ENCODE measurements at places on chromosomes 13 and 19.

DNA sequence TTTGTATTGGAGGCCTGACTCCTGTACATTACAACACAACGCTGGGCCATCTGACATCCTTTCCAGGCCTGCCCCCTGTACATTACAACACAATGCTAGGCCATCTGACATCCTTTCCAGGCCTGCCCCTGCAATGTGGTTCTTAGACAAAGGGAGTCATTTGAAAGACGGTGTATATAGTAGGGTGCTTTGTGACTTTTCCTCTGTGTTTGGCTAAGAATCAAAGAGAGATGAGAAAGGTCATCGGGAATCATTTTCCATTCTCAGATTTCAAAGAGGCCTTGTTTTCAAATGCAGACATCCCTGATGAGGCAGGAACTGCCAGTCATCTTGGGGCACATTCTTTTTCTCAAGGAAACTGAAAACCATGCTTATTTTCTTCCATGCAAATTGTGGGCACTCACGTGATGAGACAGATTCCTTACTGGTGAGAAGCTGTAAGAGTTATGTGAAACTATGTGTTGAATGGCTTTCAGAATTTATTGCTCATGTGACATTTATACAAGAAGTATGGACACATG is 551.6 kb downstream of the MYO16 start:
- DNase-seq, result no peak
- H3K27me3 ChIP-seq, result no peaks in the 10 kb centered on the region
- H3K4me1 ChIP-seq, result no peaks in the 10 kb centered on the region
- no peak overlapping the region for H3K27ac ChIP-seq
- no peak overlapping the region for H3K4me3 ChIP-seq

- no peak overlapping the region for H3K27ac ChIP-seq
- no peak for DNase-seq
- H3K4me3 ChIP-seq, result peak overlapping the region; percentile 49
- no peaks in the 10 kb centered on the region for H3K27me3 ChIP-seq
Observed at GRCh38 chr19:38543807-38544568, 73.8 kb downstream of the MAP4K1 start.

DNA sequence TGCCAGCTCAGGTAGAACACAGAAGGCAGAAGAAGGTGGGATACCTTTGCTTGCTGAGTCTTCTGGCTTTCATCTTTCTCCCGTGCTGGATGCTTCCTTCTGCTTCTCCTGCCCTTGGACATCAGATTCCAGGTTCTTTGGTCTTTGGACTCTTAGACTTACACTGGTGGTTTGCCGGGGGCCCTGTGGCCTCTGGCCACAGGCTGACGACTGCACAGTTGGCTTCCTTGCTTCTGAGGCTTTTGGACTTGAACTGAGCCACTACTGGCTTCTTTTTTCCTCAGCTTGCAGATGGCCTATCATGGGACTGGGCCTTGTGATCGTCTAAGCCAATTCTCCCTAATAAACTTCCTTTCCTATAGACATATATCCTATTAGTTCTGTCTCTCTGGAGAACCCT is 19.8 kb upstream of the ZNF331 start:
- H3K36me3 ChIP-seq, result no peaks in the 10 kb centered on the region
- H3K27ac ChIP-seq, result no peak overlapping the region
- H3K27me3 ChIP-seq, result no peaks in the 10 kb centered on the region
- no peak overlapping the region for H3K4me3 ChIP-seq
- H3K4me1 ChIP-seq, result peaks cover 18% of the 10 kb centered on the region

GRCh38 chr19:4744451-4745174 is 21.0 kb upstream of the DPP9 start:
- H3K4me1 ChIP-seq, result no peaks in the 10 kb centered on the region
- H3K27me3 ChIP-seq, result no peaks in the 10 kb centered on the region
- no peak overlapping the region for H3K4me3 ChIP-seq
- no peaks in the 10 kb centered on the region for H3K36me3 ChIP-seq

DNA sequence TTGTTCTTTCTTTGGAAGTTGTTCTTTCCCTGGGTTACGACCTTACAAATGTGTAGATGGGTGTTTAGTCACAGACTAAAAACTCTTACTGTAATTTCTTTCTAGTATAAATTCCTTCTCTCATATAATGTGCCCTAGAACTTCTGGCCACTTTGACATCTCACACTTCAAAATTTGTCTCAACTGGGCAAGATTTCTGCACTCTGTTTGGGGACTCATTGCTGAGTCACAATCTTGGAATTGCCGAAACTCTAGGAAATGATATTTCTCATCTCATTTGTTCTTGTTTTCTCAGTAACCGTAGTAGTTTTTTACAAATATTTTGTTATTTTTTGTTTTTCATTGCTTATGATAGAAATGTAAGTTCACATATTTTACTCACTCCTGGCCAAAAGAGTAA is 2523.2 kb upstream of the PCDH20 start:
- no peaks in the 10 kb centered on the region for H3K36me3 ChIP-seq
- no peak overlapping the region for H3K27ac ChIP-seq
- DNase-seq, result no peak

- DNase-seq, result no peak
- H3K4me1 ChIP-seq, result peaks cover 15% of the 10 kb centered on the region
- no peak overlapping the region for H3K4me3 ChIP-seq
Observed at GRCh38 chr19:2604747-2605329, 97.7 kb downstream of the GNG7 start.

- no peak overlapping the region for H3K27ac ChIP-seq
- no peaks in the 10 kb centered on the region for H3K4me1 ChIP-seq
- no peaks in the 10 kb centered on the region for H3K27me3 ChIP-seq
- no peak for DNase-seq
- H3K4me3 ChIP-seq, result no peak overlapping the region
- H3K36me3 ChIP-seq, result no peaks in the 10 kb centered on the region
Observed at GRCh38 chr13:91704398-91704797, 306.0 kb downstream of the GPC5 start.

DNA sequence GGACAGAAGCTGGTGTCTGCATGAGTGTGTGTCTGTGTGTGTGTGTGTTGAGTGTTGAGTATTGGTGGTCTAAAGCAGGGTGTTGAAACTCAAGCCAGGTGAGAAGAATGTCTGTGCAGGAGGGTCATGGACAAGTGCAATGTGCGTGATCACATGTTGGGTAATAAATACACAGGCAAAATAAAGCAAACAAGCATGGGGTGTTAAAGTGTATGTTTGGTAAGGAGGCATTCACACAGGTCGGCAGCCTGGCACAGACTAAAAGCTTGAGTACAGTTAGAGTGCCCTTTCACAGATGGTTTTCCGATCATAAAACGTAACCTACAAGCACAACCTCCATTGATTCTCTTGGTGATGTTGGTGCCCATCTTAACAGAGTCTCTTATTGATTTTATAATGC is 476.9 kb upstream of the KLHL1 start:
- H3K4me1 ChIP-seq, result no peaks in the 10 kb centered on the region
- no peak overlapping the region for H3K27ac ChIP-seq
- DNase-seq, result no peak
- no peaks in the 10 kb centered on the region for H3K27me3 ChIP-seq

DNA sequence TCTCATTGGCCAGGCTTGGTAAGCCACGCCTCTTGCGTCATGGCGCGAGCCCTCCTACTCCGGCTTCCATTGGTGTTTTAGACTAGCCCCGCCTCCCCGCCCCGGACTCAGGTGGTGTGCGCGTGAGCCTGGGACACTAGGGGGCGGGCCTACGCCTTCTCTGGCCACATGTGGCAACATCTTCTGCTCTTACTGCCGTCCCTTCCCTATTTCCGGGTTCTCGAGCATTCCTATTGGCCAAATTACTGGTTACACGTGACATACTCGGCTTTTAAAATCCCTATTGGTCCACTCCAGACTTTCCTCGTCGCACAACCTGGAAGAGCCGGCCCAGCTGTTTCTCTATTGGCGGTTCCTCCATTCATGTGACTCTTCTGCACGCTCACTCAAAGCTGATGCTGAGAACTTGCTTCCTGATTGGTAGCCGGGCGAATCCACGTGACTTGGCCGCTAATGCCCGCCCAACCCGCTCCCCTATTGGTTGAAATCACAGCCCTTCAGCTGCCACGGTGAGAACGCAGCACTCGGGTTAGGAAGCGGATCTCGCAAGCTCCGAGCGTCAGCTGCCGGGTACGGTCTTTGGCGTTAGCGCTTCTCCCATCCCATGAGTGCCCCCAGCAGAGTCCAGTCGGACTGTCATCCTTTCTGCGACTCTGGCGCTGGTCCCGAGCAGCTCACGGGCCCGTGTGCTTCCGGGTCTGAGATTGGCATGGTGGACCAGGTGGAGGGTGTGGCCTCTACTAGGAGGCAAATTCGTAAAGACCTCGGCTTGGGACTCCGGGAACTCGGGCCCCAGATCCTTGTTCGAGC is at the start of gene BLOC1S3:
TSS of gene BLOC1S3 (plus strand) at position 523 of the 810 bp plus-strand sequence. CDS start 513 bp downstream, outside the sequence.
- peak within 1 kb of the TSS; percentile 88 for H3K4me3 ChIP-seq
- H3K36me3 ChIP-seq, result peaks cover 4% of the 10 kb centered on the region
- peak within 1 kb of the TSS; percentile 94 for H3K27ac ChIP-seq

DNA sequence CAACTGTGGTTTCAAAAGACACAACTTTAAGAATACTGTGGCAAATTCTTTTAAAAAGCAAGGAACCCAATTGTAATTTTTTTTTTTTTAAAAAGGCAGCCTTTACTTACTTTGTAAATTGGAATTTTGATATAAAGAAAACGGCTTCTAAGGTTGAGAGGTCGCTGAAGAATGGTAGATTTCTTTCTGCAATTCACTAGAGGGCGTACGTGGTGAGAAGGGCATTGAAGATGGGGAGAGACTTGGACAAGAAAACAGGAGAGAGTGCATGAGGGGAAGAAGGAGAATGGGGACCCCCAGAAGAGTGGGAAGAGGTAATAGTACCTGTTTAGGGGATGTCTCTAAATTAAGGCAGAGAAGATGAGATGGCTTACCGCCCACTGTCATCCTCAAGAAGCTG is 33.5 kb upstream of the PABPC3 start:
- no peak overlapping the region for H3K27ac ChIP-seq
- no peak for DNase-seq
- no peak overlapping the region for H3K4me3 ChIP-seq
- peaks cover 2% of the 10 kb centered on the region for H3K27me3 ChIP-seq

- H3K27me3 ChIP-seq, result no peaks in the 10 kb centered on the region
- H3K4me3 ChIP-seq, result no peak overlapping the region
- H3K4me1 ChIP-seq, result no peaks in the 10 kb centered on the region
- no peak for DNase-seq
- H3K36me3 ChIP-seq, result no peaks in the 10 kb centered on the region
Observed at GRCh38 chr13:73075546-73075945, 16.7 kb downstream of the KLF5 start.

DNA sequence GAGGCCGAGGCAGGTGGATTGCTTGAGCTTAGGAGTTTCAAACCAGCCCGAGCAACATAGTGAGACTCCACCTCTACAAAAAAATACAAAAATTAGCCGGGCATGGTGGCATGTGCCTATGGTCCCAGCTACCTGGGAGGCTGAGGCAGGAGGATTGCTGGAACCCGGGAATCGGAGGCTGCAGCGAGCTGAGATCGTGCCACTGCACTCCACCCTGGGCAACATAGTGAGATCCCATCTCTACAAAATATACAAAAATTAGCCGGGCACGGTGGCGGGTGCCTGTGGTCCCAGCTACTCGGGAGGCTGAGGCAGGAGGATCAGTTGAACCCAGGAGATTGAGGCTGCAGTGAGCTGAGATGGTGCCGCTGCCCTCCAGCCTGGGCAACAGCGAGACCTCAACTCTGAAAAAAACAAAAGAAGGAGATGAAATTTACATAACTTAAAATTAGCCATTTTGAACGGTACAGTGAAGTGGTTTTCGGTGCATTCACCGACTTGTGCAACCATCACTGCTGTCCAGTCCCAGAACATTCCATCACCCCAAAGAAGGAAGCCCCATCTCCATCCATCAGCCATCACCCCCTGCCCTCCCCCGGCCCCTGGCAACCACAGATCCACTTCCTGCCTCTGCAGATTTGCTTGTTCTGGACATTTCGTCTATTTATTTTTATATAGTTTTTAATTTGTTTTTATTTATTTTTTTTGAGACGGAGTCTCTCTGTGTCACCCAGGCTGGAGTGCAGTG is 1.6 kb upstream of the AZU1 start:
- no peak overlapping the region for H3K4me3 ChIP-seq
- no peak for DNase-seq
- no peaks in the 10 kb centered on the region for H3K36me3 ChIP-seq
- no peak overlapping the region for H3K27ac ChIP-seq
- H3K4me1 ChIP-seq, result peaks cover 4% of the 10 kb centered on the region

DNA sequence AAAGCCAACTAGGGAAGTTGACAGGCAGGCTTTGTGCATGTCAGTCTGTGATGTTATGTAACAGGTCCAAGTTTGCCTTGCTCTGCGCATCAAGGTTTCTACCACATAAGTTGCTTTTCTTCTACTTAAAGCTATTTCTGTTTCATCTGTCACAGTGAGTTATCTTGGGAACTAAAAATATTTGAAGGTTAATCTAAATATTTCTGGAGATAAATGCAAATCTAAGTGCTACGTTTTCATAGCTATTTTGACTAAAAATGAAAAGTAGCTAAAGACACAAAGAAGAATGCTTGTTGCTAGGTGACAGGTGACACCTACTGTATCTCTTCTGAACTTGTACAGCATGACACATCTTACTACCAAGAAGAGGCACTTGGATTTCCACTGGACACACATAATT is 135.6 kb downstream of the KLF12 start:
- no peak overlapping the region for H3K4me3 ChIP-seq
- peaks cover 6% of the 10 kb centered on the region for H3K4me1 ChIP-seq
- peaks cover 5% of the 10 kb centered on the region for H3K36me3 ChIP-seq
- no peaks in the 10 kb centered on the region for H3K27me3 ChIP-seq
- H3K27ac ChIP-seq, result no peak overlapping the region

All from CD4-positive, CD25-positive, alpha-beta regulatory T cell (primary cell).